ENCODE measurements at places on chromosomes 12 and 14. TPM values are rescaled to one million over a fixed set of nuclear protein-coding genes. Genes with fewer than 3 reads are reported as not detected.

Gene TSPAN19
- 0.54 TPM for polyA plus RNA-seq

Gene DPPA3
- not detected for polyA plus RNA-seq

Gene KRT75
- not detected for polyA plus RNA-seq

DNA sequence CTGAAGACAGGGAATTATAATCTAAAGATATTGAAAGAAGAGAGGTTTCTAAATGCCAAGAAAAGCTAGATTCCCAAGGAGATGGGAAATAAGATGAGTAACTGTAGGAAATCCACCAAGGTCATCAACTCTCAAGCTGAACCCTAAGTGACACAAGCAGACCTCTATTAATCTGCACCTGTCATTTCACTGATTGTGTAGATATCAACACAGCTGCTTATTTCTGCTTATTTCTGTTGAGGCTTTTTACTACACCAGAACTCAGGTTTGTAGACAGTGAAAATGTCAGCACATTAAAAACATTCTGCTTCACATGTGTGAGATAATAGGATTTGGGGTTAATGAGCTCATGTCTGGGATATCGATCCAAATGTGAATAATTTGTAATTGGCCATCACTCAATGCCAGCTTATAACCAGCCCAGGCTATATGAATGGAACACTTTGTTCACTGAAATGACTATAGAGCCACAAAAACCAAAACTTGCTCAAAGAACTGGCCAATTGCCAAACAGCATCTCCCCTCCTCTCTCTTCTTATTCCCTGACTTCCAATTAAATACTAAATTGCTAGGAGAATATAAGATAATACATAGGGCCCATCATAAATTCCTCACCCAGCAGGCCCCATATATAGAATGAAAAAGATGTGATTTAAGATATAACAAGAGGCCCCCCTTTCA lies 188.7 kb upstream of the ARID2 start:
- no peak for DNase-seq

- peak; percentile 16 for DNase-seq
These were observed 43.4 kb upstream of the CFAP54 start for GRCh38 chr12:96445691-96446583.

DNA sequence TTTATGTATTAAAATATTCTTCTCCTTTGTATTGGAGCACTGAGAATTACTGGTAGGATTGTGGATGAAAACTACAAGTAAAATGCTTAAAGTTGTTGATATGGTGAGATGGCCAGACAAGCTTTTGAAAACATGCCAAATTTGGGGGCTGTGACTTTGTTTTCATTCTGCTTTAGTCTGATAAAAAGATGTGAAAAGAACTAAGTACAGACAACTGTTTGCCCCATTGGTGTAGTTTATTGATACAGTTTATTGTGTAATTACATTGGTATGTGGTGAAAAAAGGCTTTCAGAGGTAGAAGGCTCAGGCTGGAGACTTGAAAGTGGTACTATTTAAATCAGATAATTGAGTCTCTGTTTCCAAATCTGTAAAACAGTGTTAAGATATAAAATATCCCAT lies 746.8 kb downstream of the DIO2 start:
- DNase-seq: no peak

GRCh38 chr14:40072175-40072574 lies 639.9 kb upstream of the FBXO33 start:
- DNase-seq: no peak

- no peak for DNase-seq
These were observed 225.4 kb upstream of the CAND1 start for GRCh38 chr12:67043771-67044170.

- no peak for DNase-seq
These were observed 40.1 kb upstream of the AMN start for GRCh38 chr14:102882226-102882906.

DNA sequence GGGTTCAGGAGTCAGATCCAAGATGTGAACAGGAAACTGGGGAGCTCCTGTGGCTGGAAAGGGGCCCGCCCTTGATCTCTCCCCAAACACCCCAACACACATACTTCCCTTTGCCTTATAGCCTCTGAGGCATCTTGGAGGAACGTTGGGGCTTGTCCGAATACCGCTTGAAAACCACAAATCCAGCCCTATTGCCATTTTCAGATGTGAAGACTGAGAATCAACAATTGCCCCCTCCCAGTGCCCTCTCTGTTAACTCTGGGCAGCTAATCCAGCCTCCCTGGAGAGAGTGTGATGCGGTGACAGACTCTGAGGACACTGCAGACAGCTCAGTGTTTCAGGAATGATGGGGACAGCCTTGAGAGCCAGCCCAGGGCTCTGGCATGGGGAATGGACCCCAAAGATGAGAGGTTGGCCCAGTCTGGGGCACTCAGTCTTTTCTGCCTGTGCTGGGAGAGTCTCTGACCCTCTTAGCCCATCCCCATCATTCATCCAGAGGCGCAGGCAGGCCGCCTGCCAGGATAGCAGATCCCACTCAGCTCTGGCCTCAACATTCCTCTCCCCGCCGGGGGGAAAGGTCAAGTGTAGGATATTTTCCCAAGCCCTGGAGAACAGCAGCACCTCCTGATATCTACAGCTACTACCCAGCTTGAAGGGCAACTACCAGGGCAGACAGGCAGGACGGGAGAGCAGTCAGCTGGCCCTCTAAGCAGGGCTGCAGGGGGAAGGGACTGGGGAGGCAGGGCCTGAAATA lies 24.6 kb upstream of the LTBP2 start:
- DNase-seq: no peak

GRCh38 chr12:26124446-26125399 lies at the start of gene BHLHE41:
TSS of gene BHLHE41 (minus strand) at chr12:26125037. CDS start at chr12:26124779, 258 bp downstream.
- DNase-seq: no peak

GRCh38 chr12:19031032-19031431 lies 98.5 kb upstream of the PLEKHA5 start:
- DNase-seq: no peak

DNA sequence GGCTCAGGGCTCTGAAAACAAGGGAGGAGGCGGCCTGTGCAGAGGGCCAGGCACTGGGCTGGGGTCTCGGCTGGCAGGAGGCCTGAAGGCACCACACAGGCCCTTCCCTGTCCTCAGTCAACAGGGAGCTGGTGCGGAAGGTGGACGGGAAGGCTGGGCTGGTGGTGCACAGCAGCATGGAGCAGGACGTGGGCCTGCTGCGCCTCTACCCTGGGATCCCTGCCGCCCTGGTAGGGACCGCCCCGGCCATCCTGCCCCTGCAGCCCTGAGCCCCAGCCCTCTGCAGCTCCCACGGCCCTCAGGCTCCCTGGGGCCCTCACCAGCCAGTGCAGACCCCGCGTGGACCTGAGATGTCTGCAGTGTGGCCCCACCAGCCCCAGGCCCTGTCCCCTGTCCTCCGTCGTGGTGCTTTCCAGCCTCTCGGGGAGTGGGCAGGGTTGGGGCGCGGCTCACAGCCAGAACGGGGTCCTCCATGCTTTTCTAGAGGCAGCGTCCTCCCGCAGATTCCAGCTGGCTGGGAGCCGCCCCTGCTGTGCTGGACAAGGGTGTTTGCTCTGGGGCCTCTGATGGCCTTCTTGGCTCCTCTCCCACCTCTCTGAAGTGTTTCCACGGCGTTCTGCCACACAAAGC lies 18.1 kb downstream of the ASPG start:
- no peak for DNase-seq

DNA sequence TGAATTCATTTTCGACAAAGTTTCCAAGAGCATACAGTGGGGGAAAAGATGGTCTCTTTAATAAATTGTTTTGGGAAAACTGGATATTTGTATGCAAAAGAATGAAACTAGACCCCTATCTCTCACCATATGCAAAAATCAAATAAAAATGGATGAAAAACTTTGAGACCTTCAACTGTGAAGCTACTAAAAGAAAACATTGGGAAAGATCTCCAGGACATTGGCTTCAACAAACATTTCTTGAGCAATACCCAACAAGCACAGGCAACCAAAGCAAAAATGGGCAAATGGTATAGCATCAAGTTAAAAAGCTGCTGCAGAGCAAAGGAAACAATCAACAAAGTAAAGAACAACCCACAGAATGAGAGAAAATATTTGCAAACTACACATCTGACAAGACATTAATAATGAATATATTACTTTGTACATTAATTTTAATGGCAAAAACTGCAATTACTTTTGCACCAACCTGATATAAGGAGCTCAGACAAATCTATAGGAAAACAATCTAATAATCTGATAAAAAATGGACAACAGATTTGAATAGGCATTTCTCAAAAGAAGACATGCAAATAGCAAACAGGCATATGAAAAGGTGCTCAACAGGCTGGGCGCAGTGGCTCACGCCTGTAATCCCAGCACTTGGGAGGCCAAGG lies 50.7 kb downstream of the NUBPL start:
- no peak for DNase-seq
